ENCODE measurements at places on chromosomes 3 and 15.

- no peak for DNase-seq
These were observed 102.5 kb downstream of the MYH15 start for GRCh38 chr3:108407886-108408285.

DNA sequence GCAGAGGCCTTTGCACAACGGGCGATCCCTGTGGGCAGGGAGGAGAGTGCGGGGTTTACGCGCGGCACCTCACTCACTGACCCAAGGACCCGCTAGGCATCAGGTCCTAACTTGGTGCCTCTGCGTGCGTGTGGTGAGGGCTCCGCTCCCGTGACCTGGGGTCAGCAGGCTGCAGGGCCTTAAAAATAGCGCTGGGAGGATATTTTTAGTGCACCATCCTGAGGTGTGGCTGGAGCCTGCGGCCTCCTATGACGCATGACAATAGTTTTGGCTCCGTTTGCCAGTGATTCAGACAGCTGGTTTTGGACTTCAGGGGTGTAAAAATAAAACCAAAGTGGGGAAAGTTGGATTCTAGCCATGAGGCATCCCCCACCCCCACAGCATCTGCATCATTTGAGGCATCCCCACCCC lies 139.0 kb downstream of the FAM43A start:
- peak; percentile 87 for DNase-seq

DNA sequence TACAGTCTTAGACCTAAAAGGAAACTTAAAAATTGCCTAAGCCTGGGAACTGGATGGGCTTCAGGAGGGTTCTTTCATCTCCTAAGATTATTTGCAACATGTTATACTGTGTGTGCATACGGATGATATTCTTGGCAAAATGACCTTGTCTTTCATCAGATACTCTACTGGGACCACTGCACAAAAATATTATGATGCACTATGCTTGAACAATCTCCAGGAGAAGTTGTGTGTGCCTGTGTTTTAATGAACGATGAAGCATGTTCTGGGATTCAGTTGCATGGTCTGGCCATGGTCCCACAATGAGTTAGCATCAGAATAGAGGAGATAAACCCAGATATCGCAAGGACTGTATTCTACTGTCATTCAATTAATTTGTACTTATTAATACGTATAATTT lies 68.7 kb downstream of the GAP43 start:
- DNase-seq: no peak

DNA sequence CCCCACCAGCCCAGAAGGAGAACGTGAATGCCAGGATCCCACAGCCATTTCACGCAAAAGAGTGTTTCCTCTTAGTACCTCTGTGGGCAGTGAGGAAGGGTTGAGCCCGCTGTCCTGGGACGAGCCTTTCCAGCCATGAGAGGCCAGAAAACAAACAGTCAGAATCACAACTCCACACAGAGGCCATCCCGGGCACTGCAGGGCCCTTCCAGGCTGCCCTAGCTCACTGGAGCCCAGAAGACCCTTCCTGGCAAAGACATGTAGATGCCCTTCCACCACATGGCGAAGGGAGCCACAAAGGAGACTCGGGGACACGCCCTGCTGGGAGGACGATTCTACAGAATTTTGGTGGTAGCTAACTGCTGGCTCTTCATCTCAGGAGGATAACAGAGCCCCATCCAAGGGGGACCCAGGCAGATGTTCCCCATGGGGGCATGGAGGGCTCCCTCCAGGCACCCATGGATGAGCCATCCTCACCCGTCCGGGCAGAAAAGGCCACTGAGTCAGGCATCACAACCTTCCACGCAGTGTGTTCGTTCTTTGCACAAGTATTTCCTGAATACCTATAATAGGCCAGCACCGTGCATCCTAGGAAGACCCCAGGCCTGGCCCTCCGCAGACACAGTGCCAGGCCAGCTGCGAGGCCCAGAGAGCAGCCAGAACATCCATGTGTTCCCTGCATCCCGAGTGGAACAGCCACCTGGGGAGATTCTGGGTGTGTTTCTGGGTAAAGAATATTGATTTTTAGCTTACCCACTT lies 47.2 kb downstream of the SLC12A8 start:
- peak; percentile 60 for DNase-seq

GRCh38 chr3:174440253-174440701 lies 418.9 kb upstream of the NAALADL2 start:
- peak; percentile 73 for DNase-seq

GRCh38 chr3:176951144-176951543 lies 246.1 kb downstream of the TBL1XR1 start:
- DNase-seq: no peak

DNA sequence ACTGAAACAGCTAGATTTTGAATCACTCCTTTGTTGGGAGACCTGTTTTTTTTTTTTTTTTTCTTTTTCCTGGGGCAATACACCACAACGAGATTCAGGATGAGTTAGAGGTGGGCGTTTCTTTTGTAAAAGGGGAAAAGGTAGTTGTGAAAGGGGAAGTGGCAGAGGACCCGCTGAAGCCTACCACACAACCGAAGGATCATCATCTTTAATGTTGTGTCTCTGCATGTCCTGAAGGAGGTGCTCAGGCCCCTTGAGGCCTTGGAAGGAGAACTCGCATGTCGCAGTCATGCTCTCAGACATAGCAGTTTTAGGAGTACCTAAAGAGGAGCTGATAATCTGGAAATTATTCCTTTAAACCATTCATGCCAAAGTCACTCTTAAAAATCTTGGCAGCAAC lies 137.9 kb upstream of the LRIG1 start:
- no peak for DNase-seq

DNA sequence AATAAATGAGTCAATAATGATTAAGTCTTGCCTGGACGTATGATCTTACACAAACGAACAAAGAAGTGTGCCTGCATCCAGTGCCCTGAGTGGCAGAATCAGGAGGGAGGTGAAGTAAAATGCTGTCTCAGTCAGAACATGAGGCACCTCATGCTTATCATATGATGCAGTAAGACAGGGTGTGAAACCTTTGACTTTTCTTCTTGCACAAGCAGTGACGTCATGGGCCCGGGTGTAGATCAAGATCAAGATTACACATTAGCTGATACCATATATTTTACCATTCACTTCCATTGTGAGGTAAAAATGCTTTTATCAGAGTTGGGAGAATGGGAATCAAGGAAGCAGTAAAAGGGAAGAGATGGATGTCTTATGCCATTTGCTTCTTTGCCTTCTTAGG lies 291.6 kb upstream of the PLSCR5 start:
- DNase-seq: peak; percentile 10
